ENCODE measurements at places on chromosomes 3 and 15. TPM values are rescaled to one million over a fixed set of nuclear protein-coding genes. Genes with fewer than 3 reads are reported as not detected.

- no peak for DNase-seq
These were observed 68.1 kb downstream of the TRIM69 start for GRCh38 chr15:44804298-44805046.

DNA sequence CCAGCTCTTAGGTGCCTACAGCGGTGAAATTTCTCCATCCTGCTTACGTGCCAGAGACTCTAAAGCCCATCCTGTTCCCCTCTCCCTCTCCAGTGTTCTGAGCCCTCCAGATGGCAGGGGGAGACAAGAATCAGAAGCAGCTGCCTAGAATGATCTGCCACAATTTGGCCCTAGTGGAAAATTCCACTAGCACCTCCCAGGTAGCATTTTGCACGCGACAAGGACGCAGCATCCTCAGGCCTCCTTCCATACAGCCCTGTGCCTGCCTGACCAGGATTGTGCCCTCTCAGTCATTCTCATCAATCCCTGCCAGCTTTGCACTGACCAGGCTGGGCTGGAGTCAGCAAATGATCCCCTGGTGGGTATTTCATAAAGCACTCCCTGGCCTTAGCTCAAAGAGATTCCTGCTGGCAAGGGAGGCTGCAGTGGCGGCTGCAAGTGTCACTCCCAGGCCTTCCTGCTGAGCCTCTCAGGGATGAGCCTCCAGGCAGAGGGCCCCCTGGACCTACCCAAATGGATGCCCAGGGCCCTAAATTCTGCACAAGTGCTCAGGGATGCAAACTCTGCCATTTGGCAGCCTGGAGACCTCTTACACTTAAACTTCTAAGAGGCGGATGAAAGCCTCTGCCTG is 130.2 kb upstream of the ATP2B2 start:
- DNase-seq = no peak

DNA sequence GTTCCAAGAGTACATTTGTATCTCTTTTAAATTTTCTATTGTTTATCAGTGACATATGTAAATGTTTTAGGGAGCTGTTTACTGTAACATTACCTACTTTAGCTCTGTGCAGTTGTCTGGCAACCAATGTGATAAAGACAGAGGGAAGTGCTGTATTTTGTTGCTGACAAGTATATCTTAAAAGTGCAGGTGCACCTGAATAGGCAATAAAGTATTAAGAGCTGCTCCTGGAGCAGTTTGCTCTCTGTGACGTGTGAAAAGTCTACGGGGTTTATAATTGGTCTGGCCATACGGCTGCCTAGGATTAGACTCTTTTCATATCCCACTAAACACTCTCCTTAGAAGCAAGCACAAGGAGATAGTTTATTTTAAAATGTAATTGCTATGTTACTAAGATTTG is 178.3 kb downstream of the IGF1R start:
- no peak for DNase-seq

DNA sequence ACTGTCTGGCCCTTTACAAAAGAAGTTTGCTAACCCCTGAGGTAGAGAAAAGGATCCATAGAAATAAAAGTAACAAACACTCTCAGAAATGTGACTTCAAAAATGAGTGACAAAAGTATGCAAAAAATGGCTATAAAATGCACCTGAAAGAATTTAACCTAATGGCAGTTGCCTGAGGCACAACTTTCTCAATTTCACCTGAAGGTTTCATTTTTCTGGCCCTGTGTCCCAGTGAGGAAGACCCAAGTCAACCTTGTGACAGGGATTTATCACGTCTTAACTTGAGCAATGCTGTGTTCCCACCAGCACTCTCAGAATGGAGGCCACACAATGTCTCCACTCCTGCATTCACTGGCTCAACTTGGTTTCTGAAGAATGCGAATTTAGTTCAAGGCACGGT is 83.0 kb downstream of the FHIT start:
- DNase-seq = no peak

DNA sequence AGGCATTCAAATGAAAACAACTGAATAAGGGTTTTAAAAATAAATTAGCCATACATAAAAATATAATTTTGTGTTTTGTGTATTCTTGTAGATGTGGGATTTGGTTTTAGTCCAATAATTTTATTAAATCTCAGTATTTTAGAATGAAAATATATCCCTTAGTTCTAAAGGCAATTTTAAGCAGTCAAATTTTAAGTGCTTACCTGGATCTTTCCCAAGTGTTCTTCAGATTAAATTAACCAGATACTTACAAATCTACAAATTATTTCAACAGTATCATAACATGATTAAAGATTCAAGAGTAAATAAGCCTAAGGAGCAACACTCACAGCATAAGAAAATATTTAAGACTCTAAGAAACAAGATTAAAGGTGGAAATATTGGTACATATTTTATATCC is 275.0 kb upstream of the RBMS3 start:
- DNase-seq = no peak

DNA sequence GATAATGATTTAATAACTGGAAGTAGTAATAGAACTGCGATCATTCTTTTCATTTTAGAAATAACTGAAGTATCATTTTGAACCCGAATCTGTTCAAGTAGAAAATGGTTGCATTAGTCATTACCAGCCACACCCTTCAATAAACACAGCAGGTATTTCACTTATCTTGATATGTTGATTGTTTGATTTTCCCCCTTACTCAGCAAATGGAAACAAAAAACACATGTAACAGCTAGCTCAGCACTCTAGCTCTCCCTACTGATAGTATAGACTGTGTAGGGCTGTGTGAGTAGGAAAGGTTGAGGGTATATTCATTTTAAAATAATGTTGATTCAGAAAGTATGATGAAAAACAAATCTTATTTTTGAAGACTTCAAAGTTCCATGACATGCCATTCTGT is 1.1 kb upstream of the GPR149 start:
- DNase-seq = no peak

DNA sequence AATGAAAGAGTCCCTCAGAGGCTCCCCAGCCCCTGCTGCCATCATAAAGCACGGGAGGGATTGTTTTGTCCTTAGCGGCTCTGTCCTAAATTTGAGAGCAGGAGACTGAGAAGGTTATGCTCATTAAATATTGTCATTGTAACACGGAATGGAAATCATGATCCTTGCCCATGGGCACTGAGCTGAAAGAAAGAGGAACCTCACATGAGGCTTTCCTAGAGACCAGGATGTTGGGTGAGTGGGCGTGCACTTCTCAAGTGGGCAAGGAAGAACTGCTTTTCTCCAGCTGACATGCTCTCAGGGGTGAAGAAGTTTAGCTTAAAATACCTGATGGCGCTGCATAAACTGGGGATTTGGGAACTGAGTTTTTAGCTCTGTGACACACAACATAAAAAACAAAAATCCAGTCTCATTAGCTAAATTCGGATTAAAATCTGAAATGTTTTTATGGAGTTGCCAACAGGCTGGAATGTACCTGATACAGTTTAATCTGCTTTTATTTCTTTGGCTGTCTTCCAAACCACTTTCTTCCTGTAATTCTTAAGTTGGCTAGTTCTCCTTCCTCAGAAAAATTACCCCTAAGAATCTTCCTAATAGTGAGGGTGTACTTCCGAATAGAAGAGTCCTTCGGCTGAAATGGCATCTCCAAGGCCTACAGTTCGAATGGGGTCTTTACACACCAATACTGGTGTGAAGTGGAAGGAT is 31.7 kb downstream of the ADPGK start:
- DNase-seq = peak; percentile 35

DNA sequence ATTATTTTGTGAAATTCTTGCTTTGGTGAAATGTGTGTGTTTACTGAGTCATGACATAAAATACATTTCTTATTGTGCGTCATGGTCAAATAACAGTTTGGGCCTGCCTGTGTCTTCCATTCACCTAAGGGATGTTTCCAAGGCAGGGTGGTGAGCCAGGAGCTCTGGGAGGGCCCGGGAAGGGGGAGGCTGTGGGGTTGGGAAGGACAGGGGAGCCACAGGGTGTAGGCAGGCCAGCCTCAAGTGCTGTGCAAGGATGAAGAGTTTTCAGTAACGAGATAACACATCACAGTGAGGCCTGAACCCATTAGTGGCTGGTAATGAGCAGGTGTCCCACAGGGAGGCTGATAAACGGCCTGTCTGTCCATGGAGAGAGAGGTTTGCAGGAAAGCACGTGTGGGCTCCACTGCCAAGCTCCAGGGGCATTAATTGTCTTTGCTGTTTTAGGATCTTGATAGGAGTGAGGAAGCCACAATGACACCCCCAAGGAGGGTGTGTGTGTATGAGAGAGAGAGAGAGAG is 35.6 kb upstream of the SEC13 start:
- no peak for DNase-seq

GRCh38 chr3:114721864-114722263 is 425.2 kb downstream of the ZBTB20 start:
- DNase-seq = no peak

DNA sequence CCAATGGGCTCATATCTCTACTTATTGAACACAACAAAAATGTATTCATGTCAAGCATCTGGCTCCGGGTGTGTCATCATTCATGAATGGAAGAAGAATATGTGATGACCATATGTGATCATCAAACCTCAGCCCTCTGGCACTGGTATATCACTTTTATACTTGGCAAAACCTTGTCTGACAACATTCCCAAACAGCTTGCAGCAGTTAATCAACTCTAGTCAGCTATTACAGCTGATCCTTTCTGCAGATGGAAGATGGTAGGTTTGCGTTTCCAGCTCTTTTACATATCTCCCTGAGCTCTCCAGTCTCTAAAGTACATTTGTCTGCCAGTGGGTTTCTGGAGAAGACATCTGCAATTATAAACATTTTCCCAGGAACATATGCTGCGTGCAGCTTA is 6.6 kb downstream of the PLSCR5 start:
- DNase-seq = no peak

- no peak for DNase-seq
These were observed 184.4 kb downstream of the SHOX2 start for GRCh38 chr3:157921811-157922210.

GRCh38 chr3:126782536-126782935 is 78.5 kb downstream of the CHCHD6 start:
- no peak for DNase-seq

GRCh38 chr3:48435774-48436476 is 4.0 kb downstream of the CCDC51 start:
- DNase-seq = peak; percentile 91

- DNase-seq = no peak
These were observed 647.2 kb upstream of the UBE2E2 start for GRCh38 chr3:22555753-22556435.

DNA sequence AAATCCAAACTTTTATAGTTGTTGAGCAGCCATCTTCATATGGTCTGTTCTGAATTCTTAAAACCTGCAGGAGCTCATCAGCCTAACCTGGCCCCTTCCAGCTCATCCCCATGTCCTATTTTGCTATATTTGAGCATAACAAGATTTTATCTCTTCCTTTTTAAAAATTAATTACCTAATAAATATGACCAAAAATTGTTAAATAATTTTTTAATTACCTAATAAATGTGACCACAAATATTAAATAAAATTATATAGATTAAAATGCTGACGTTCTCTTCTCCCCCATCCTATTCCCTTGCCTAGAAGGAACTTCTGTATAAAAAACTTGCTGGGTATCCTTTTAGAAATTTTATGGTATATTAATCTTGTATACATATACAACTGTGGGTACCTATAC is 43.7 kb downstream of the OXNAD1 start:
- no peak for DNase-seq

GRCh38 chr15:89138999-89139612 is 50.9 kb downstream of the ABHD2 start:
- DNase-seq = no peak

DNA sequence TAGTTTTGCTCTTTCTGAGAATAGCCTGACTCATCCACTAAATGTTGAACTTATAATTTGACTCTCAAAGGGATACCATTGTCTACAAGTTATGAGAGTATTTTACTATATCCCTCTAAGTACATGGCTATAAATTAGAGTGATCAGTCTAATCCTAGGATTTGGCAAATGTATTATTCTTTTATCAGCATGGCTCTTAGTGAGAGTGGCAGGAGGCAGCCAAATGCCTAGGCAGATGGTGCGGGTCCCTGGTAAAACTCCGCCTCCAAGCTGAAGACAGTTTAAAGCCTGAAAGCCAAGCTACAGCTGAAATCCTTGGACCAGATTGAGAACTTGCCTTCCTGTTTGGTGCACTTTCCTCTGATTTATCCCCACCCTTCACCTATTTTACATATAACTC is 631.8 kb downstream of the SQOR start:
- DNase-seq = no peak

DNA sequence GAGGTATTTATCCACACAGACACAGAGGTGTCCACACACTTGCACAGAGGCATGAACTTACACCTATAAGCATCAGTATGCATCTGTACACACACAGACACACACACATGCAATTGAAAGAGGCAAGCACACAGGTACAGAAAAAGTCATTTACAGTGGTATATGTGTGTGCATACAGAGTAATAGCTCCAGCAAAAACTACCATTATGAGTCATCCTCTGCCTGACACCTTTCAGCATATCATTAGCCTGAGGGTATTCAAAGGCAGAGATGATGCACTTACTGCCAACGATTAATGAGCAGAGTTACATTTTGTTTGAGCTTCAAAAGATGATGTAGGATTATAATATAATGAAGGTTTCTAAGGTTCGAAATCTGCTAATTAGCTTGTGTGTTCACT is 100.3 kb upstream of the TPRG1 start:
- DNase-seq = no peak

DNA sequence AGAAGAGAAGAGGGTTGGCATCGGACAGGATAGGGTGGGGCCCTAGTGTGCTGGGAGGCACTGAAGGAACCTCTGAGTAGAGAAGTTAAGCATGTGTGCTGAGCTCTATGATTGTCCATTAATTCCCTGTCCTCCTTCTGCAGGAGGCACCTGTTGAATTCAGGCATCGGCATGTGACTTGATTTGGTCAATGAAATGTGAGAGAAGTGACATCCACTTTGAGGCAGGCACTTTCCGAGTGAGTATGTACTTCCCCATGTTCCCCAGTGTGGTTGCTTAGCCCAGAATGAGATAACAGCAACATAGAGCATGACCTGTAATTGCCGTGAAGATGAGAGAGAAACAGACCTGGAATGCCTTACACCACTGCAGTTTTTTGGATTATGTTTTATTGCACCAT is 224.8 kb downstream of the RPLP1 start:
- no peak for DNase-seq

- no peak for DNase-seq
These were observed 24.8 kb downstream of the IL20RB start for GRCh38 chr3:136982520-136983138.

DNA sequence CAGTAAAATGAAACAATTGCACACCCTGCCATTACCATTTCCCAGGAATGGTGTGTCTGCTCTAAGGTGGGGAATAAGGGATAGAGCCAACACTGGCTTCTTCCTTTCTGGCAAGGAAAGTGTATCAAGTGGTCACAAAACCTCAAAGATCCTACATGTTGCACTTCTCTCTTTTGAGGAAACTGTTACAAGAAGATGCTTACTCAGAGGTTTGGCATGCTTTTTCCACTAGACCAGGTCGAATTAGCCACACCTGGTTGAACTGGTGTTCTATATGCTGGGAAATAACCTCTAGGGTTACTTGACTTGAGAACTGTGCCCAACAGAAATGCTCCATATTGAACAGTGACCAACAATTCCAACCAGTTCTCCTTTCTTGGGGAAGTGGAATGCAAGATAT is 102.9 kb downstream of the LRRN1 start:
- no peak for DNase-seq

- DNase-seq = no peak
These were observed 921.9 kb downstream of the SQOR start for GRCh38 chr15:46556559-46557379.

Gene A4GNT
- total RNA-seq = 4.0 TPM

Gene CEP152
- 7.9 TPM for total RNA-seq

Gene PPARG
- total RNA-seq = 44.2 TPM

Gene STRC
- total RNA-seq = not detected

Gene TRAT1
- total RNA-seq = not detected

Gene SH2D7
- not detected for total RNA-seq

Gene MOBP
- not detected for total RNA-seq

Gene THSD4
- 12.9 TPM for total RNA-seq

Gene GHRL
- 3.6 TPM for total RNA-seq
